ENCODE measurements at places on chromosomes 4 and X.

GRCh38 chr4:10841697-10842096 is 157.1 kb upstream of the CLNK start:
- no peak for DNase-seq

GRCh38 chrX:109635146-109635545 is 10.2 kb upstream of the KCNE5 start:
- no peak for DNase-seq

DNA sequence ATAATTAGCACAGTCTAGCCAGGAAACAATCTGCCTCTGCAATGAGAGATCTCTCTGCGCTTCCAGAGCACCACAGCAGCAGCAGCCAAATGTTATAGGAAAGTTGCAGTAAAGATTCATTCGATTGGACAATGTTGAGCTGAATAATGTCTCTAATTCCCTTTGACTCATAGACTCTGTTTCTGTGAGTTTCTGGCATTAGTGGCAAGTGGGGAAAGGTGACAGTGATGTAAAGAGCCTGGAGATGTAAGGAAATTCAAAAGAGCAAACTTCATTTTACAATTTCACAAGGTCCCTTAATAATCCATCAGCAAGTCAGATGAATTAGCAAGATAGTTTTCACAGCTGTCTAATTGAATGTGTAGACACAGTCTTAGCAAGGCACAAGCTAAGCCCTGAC is 184.4 kb downstream of the VEGFC start:
- no peak for DNase-seq

DNA sequence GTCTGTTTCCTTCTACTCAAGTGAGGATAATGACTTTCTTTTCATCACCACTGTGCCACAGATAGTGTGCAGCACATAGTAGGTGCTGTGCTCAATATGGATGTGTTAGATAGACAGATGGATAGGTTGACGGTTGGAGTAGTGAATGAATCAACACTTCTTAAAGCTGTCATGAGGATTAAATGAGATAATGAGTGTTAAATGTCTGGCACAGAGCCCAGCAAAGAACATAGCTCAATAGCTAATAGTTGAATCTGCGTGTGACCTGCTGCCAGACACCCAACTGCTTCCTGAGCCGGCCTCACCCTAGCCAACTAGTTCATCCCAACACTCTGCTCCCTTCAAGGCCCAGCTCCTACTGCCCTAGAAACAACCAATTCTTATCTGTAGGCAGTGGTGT is 67.7 kb upstream of the PJA1 start:
- DNase-seq, result no peak

- DNase-seq, result no peak
Observed at GRCh38 chr4:151004222-151004621, 10.9 kb downstream of the LRBA start.

DNA sequence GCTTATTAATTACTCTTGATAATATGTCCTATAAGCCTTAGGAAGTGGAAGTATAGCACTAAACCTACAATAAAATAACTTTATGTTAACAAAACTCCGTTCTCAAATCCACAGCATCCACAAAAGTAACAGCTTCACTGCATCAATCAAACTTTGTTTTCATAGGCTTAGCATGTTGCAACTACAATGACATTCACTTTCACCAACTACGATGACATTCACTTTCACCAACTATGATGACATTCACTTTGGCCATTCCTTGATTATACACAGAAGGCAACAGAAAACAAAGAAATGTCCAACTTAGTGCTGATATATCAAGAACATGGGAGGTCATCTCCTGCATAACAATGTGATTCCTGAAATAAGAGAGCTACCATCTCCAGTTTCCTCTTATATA is 44.3 kb downstream of the FBXL5 start:
- DNase-seq, result no peak

GRCh38 chr4:123621072-123621705 is 224.6 kb downstream of the SPRY1 start:
- no peak for DNase-seq

DNA sequence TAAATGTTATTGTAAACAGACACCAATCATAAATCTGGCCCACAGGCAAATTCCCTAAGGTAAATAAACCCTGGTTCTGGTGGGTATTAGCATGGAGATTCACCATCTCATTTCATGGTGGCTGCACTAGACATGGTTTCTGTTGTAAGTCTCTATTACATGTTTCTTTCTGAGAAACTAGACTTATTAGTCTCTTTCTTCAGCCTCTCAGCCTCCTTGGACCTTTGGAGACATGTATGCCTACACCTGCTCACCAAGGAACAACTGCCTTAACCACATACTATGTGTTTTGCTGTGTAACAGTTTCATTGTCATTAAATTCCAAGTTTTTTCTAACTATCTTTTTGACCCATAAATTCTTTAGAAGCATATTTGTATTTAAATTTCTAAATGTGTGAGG is 13.1 kb downstream of the DDIT4L start:
- DNase-seq, result no peak

DNA sequence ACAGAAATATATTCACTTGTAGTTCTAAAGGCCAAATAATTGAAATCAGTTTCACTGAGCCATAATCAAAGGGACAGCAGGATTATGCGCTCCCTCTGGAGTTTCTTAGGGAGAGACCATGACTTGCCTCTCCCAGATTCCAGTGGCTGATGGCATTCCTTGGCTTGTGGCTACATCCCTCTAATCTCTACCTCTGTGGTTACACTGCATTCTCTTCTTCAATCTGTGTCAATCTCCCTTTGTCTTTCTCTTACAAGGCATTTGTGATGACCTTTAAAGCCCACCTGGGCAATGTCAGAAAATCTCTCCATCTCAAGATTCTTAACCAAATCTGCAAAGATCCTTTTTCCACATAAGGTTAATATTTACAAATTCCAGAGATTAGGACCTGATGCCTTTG is 260.2 kb downstream of the UNC5C start:
- DNase-seq, result no peak

GRCh38 chr4:137685357-137685756 is 153.1 kb upstream of the PCDH18 start:
- DNase-seq, result no peak

DNA sequence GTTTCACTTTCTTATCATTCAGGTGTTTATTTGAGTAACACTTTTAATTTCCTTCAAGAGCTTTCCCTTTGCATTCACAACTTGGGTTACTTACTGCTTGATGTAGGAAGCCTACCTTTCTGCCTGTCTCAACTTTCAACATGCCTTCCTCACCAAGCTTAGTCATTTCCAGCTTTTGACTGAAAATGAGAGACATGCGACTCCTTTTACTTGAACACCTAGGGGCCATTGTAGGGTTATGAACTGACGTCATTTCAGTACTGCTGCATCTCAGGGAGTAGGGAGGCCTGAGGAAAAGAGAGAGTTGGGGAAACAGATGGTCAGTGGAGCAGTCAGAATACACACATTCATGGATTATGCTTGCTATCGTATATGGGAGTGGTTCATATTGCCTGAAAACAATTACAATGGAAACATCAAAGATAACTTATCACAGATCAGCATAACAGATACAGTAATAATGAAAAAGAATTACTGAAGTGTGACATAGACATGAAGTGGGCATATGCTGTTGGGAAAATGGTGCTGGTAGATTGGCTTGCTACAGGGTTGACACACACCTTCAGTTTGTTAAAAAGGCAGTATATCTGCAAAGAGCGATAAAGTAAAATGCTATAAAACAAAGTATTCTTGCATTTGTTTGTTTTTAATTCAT is 25.7 kb downstream of the USP53 start:
- no peak for DNase-seq

DNA sequence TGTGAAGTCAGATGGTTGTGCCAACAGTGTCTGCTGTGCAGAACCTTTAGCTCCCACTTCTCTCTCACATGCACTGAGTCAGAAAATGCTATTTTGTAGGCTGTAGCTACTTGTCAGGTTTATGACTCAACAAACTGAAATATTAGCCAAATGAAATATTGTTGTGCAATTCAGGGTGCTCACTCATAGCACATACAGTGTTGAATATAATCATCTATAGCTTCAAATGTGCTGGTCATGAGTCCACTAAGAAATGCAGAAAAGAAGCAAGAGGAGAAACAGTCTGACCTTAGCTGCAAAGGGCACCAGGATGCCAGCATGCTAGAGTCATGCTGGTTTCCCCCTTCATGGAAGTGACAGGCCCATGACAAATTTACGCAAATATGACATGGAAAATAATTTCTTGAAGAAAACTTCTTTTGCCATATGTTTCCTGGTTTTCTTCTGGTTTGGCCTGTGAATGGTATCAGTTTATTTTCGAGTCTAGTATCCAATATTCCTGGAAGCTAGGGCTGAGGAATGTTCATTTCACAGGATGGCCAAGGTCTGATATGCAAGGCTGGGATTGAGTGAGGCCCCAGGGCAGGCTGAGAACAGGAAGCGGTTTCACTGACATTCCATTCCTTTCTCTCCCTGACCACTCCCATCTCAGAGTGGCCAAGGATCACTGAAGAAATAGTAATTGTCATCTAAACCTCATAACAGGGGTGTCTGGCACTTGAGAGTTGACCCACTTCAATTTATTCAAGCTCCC is 10.3 kb upstream of the CXCL2 start:
- DNase-seq, result no peak

GRCh38 chrX:24837966-24838365 is 144.2 kb downstream of the POLA1 start:
- DNase-seq, result no peak

- DNase-seq, result no peak
Observed at GRCh38 chr4:7839856-7840255, 99.8 kb downstream of the AFAP1 start.

- no peak for DNase-seq
Observed at GRCh38 chr4:181662383-181662782, 580.8 kb upstream of the TENM3 start.

DNA sequence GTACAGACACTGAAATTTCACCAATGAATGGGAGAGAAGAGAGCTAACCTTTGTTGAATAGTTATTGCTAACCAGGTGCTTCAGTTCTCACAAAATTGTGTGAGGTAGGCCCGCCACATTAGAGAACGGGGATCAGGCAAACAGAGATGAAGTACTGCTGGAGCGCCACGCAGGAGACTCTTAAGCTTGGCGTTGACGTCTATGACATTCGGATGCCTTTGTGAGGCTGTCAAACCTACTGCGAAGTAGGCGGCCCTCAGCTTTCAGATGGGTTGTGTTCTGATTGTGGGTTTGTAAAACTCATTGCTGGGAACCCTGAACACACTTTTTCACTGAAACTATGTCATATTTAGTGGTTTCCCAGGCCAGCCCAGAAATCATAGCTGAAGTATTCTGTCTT is 173.6 kb downstream of the CBR4 start:
- DNase-seq, result no peak

GRCh38 chr4:10856271-10856782 is 171.8 kb upstream of the CLNK start:
- DNase-seq, result no peak

DNA sequence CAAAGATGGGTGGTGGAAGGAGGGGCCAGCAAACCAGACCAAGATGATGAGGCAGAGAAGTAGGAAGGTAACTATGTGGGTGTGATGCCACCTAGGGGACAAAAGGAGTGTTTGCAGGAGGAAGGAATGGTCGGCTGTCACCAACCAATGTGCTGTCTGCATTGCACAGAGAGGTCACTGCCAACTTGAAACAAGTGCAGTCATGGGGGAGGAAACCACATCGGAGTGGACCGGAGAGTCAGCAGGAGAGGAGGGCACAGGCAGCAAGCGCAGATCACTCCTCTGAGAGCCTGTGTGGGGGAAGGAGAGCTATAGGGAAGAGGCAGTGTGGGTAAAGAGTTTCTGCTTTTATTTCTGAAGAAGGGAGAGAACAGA is 38.5 kb upstream of the FGFBP2 start:
- DNase-seq, result peak; percentile 61

GRCh38 chrX:28124416-28124815 is 143.2 kb upstream of the DCAF8L1 start:
- no peak for DNase-seq

DNA sequence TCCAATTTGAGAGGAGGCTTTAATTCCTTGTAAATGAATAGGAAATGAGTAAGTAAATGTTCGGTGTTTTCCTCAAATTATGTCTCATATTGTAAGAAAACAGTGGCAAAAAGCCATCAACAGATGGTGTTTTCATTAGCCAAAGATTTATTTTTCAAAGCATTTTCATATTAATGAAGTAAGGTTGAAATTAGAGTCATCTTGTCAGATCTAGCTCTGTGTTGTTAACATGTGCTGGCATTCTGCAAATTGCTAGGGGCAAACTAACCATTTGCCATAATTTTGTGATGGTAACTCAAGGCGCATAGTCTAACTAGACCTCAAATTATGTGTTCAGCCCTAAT is 24.7 kb downstream of the MID2 start:
- no peak for DNase-seq

DNA sequence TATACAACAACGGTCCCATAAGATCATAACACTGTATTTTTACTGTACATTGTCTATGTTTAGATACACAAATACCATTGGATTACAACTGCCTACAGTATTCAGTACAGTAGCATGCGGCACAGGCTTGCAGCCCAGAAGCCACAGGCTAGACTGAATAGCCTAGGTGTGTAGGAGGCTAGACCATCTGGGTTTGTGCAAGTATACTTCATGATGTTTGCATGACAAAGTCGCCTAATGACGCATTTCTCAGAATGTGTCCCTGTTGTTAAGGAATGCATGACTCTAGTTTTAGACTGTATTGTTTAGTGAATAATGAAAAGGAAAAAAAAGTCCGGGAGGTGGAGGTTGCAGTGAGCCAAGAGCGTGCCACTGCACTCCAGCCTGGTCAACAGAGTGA is 56.5 kb upstream of the C4orf50 start:
- no peak for DNase-seq

GRCh38 chr4:56048702-56049431 is 100.1 kb downstream of the CEP135 start:
- DNase-seq, result peak; percentile 68

- DNase-seq, result no peak
Observed at GRCh38 chrX:1390621-1391369, 1.1 kb downstream of the SLC25A6 start.

- peak; percentile 86 for DNase-seq
Observed at GRCh38 chrX:56783450-56783831, 54.4 kb downstream of the NBDY start.

DNA sequence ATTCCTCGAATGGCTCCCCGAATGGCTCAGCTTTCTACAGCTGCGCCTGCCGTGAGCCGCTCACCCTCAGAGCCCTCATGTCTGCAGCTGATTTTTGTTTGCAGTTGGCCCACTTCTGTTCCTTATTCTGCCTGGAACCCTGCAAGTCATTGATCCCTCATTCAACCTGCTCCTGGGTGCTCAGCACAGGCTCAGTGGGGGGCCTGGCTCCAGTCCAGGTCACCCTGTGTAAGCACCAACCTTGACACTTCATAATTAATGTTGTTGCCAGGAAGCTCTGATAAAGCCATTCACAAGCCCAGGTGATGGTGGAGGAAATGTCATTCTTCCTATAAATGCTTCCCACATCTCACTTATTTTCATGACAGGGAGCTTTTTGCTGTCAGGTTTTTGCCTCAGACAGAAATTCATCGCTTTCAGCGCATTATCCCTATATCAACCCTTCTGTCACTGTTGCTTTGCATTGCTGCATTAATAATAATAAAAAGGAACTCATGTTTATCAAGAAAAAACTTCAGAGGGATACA is 85.7 kb downstream of the F11 start:
- no peak for DNase-seq

DNA sequence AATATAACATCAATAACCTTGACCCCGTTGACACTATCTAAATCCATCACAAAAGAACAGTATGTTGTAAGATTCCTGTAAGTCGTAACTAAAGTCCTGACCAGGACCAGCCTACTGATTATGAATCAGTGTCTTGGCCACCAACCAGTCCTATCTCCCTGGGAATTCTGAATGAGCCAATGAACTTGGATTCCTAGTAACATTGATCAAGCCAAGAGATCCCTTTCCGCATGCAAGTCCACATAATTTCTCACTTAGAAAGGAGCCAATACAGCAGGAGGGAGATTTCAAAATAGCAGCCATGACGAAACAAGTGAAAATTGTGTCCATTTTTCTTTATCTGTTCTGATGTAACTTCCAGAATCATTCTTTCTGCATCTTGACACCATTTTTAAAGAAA is 9.5 kb downstream of the XPNPEP2 start:
- no peak for DNase-seq
